Activated CD4-positive, alpha-beta T cell treated with anti-CD3 and anti-CD28 coated beads, Interleukin-2, amount 50 U/mL, for 4 hours (primary cell): ENCODE measurements at places on chromosomes 5 and 9.

DNA sequence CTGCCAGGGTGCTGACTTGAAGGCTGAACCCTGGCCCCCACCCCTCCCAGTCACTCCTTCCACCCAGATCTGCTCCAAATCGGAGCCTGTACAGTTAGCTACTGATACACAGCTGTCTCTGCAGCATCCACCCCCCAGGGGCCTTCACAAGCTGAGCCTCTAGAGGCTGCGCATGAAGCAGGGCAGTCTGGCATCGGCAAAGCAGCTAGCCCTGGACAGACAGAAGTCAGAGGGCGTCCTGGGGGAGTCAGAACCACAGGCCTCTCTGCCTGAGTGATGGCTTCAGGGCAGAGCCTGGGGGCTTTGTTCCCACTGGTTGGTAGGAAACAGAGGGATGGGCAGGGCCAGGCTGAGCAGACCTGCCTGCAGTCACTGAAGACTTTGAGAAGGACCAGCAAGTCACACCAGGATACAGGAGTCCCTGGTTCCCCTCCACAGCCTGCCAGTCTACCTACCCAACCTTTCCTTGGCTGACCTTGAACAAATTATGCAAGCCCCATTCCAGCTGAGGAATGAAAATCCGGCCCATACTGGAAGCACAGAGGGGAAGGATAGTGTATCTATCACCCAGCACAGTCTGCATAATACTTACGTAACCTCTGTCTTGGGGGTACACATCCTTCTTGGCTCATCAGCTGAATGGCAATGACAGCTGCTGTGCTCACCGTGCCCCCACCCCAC, 8.8 kb downstream of the VDAC1 start:
- DNase-seq, result no peak

DNA sequence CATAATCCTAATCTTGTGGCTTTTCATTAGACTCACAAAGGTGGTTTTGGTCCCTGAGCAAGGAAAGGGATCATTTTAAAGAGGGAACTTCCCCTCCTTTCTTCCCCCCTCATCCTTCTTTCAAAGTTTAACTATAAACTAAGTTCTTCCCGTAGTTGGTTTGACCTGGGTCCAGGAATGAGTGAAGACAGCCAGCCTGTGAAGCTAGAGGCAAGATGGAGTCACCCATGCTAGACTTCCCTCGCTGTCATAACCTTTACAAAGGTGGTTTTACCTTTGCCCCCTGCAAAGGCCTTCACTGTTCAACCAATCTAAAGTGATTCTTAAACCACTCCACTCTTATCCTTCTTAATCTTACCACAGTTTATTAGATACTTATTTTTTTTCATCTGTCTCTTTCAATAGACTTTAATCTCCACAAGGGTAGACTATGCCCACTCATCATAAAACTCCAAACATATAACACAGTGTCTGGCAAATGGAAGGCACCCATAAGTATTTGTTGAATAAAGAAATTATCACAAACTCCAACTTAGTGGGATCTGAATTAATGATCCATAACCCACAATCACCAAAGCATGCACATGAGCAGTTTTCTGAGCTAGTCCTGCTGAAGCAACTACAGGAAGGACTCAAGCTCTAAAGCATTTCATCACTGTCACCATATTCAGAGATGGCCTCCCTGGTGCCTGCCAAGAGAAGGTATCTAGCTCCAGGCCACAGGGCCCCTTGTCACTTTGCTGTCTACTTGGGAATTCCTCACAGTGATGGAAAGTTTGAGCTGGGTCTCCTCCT, 369.0 kb downstream of the SPOCK1 start:
- no peak for DNase-seq

- peak; percentile 37 for DNase-seq
Measured at GRCh38 chr5:178114325-178115135, 1.2 kb downstream of the N4BP3 start.

DNA sequence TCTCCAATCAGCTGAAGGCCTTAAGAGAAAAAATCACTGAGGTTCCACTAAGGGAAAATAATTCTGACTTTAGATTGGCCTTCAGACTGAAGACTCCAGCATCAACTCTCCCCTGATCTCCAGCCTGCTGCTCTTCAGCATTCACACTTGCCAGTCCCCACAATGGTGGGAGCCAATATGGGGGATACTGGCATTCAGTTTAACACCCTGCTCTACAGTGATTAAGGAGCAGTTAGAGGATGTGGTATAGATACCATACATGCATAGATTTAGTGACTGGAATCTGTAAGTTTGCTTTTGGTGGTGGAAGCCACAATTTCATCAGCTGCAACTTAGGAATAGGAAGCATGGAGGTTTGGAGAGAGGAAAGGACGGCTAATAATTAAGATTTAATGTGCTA, 2017.7 kb upstream of the CDH6 start:
- DNase-seq, result no peak

GRCh38 chr5:120236360-120236759, 227.7 kb upstream of the PRR16 start:
- DNase-seq, result no peak
